GM12865 (cell line): ENCODE measurements at places on chromosomes 3 and 15.

DNA sequence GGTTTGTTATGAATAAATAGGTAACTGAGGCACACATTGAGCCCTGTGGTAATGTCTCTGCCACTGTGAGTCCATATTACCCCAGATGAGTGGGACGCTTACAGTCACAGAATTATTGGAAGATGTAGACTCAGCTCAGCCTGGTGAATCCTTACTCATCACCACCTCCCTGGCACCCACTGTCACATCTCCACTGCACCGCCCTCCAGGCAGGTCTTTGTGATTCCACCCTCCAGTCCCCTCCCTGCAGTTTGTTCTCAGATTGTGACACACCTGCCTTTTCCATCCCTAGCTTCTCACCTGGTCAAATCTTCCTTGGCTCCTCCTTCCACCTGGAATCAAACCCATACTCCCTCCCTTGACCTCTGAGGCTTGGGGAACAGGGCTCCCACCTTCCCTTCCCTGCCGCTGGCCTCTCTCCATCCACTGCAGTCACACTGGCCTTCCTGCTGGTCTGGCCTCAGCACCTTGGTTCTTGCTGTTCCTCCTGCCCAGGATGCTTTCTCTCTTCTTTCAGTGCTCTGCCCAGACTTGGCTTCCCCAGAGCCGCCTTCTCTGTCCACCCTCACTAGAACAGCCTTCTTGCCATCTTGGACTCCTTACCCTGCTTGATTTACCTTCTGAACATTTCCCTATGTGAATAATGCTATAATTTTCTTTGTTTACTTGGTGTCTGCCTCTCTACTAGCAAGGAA lies 9.4 kb downstream of the SLC6A20 start:
- DNase-seq = no peak

- no peak for DNase-seq
Observed at GRCh38 chr3:103787879-103788278, 1353.1 kb downstream of the ZPLD1 start.

DNA sequence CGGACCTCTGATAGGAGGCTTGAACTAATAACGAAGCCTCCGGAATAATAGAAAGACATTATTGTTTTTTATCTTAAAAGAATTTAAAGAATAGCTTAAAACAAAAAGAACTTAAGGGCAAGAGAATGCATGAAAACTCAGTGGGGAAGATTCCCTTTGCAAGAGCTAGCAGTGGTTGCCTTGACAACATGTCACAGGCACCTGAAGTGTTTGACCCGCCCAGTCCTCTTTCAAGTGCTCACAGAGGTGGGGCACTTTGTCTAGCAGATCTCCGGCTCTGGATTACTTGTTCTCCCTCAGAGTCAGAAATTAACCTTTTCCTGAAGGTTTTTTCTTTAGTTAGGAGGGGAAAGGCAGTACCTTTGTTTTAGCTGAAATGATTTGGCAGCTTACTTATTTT lies 37.8 kb downstream of the LARS2 start:
- no peak for DNase-seq

DNA sequence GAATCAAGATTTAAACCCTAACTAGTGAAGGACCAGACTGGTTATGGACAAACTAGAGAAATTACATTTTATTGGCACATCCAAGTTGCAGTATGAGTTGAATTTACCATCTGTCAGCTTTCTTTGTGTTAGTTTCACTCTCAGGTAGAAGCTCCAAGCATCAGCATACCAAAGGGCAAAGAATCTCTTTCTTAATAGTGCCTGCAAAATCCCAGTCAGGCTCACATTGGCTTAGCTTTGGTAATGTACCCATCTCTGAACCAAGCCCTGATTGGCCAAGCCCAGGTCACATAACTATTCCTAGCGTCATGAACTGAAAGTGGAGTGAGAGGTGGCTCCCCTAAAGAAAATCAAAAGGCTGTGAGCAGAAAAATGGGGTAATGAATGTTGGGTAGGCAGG lies 66.9 kb downstream of the CCNL1 start:
- DNase-seq = peak; percentile 60

GRCh38 chr3:52134761-52135160 lies 19.5 kb downstream of the POC1A start:
- DNase-seq = no peak

- no peak for DNase-seq
Observed at GRCh38 chr3:169146866-169147237, 516.7 kb downstream of the MECOM start.

GRCh38 chr15:69757186-69757585 lies 304.6 kb downstream of the RPLP1 start:
- no peak for DNase-seq

GRCh38 chr15:100693451-100693850 lies 91.1 kb downstream of the ASB7 start:
- no peak for DNase-seq

- no peak for DNase-seq
Observed at GRCh38 chr3:9730657-9731205, 804 bp upstream of the BRPF1 start.

- no peak for DNase-seq
Observed at GRCh38 chr3:4997946-4998345, 18.7 kb downstream of the BHLHE40 start.

- no peak for DNase-seq
Observed at GRCh38 chr15:37100966-37101215, 542 bp upstream of the MEIS2 start.

- DNase-seq = no peak
Observed at GRCh38 chr3:129812589-129812988, 80.9 kb downstream of the TMCC1 start.

DNA sequence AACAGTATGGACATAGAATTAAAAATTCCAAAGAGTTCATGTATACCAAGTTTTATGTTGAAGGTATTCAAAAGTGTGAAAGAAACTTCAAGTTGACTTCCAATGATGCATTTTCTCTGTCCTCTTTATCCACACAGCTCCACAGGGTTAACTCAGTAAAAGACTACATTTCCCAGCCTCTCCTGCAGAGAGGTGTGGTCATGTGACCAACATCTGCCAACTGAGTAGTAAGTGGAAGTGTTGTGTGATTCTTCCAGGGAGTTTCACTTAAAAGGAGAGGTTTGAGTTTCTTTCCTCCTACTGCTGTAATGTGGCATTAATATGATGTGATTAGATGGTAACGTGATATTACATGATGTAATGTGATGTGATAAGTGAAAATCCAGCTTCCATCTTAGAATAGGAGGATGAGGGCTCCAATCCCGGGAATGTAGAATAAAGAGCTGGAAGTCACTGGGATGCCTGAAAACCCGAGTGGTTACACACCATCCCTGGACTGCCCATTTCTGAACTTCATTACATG lies 280.6 kb downstream of the ARRDC4 start:
- no peak for DNase-seq

DNA sequence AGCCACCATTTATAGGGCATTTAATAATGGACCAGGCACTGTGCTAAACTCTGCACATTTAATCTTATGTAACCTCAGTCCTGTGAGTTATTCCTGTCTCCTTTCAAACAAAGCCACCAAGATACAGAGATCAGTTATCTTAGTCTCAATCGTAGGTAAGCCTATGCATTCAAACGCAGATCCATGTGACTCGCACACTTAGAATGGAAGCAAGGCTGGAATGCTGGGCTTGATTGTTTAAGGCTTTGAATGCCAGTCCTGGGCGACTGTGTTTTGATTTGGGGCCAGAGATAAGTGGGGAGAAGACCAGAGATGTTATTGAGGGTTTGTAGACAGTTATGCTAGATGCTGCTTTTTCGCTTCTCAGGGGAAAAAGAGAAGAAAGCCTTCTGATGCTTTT lies 22.2 kb downstream of the MED12L start:
- no peak for DNase-seq

- no peak for DNase-seq
Observed at GRCh38 chr3:159859836-159860235, 128.8 kb upstream of the IL12A start.

GRCh38 chr3:40690749-40691451 lies 166.1 kb downstream of the ZNF621 start:
- DNase-seq = no peak

GRCh38 chr3:9347081-9347480 lies 15.8 kb upstream of the THUMPD3 start:
- DNase-seq = no peak

DNA sequence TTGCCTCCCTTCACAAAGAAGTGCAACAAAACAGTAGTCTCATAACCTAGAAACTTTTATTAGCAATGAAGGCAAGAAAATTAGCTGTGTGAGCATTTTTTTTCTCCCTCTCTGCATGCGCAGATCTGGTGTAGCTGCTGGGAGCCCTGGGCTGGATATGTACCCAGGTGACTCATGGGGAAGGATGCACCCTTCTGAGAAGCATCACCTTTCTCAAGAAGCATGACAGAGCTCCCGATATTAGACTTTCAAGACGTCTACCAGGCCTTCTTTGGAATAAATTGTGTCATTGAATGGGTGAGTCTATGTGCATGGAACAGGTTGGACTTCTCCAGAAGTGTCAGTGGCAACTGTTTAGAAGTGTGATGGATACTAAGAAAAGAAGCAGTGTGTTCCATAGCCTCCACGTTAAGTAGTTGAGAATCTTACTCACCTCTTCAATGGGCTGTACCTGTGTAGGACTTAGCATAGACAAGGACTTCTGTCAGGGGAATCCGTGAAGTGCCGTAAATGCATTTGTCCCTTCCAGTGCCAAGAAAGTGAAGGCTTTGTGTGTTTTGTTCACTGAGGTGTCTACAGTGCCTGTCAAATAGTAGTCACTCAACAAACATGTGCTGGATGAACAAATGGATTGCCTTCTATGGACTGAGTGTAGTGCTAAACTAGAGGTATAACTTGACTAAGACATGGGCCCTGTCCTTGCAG lies 47.7 kb upstream of the RASGRP1 start:
- DNase-seq = no peak

- no peak for DNase-seq
Observed at GRCh38 chr3:11566916-11567315, 76.8 kb downstream of the VGLL4 start.

DNA sequence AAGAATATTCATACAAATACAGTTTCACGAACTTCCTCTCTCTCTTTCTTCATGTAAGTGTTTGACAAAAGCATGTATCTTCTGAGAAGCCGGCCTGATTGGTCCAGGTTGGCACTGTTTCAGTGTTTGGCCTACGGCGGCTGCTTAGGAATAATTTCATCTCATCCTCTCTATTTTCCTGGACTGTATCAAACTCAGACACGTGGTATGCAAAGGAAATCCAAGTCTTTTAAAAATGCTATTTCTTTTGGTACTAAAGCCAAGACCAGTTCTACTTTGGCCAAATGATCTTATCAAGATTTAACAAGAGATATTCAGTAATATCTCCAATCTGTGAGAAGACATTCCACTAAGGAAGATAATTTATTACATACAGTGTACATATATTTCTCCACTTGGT lies 152.8 kb downstream of the TIGIT start:
- no peak for DNase-seq

DNA sequence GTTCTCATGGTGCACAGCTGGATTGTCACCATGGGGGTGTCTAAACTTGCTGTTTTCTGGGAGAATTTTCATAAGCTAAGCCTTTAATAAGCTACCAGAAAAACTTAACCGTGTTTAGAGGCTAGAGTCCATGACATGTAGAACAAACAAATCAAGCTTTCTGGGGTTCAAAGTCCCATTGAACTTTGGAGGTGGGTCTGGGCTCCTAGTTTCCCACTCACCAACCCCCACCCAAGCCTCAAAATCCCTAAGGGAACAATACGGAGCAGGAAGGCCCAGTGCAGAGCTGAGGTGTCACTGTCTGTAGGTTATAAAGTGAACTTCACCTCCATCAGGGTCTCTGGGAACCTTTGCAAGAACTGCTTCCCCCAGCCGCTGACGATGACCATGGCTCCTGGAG lies 25.5 kb downstream of the RTP1 start:
- DNase-seq = no peak

GRCh38 chr15:67902579-67903009 lies 62.7 kb upstream of the RNU6-1 start:
- DNase-seq = peak; percentile 91

- DNase-seq = no peak
Observed at GRCh38 chr3:42988097-42988496, 9.0 kb downstream of the GASK1A start.

GRCh38 chr3:63344661-63345060 lies 66.6 kb downstream of the SYNPR start:
- no peak for DNase-seq

DNA sequence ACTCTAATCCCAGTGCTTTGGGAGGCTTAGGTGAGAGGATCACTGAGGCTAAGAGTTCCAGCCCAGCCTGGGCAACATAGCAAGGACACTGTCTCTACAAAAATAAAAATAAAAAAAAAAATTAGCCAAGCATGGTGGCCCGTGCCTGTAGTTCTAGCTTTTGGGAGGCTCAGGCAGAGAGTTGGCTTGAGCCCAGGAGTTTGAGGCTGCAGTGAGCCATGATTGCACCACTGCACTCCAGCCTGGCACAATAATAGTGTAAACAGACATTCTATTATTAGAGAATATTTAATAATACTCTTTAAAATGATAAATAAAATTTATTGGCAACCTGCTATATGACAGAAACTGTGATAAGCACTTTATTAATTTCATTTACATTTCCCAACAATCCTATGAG lies 908.9 kb downstream of the TUSC7 start:
- no peak for DNase-seq

DNA sequence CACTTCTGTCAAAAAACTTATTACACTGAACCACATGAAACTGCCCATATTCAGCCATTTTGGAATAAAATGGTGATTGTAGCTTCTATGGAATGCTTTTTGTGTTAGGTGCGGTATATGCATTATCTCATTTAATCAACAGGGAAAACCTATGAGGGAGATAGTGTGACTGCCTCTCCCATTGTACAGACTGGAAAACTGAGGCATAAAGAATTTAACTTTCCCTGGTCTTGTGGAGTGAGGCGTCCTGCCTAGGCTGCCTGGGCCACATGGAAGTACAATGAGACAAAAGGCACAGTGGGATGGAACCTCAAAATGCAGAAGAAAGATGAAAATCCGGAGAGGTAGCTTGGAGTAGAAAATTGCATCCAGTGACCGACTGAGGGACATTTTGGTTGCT lies 80.2 kb downstream of the RPLP1 start:
- no peak for DNase-seq

DNA sequence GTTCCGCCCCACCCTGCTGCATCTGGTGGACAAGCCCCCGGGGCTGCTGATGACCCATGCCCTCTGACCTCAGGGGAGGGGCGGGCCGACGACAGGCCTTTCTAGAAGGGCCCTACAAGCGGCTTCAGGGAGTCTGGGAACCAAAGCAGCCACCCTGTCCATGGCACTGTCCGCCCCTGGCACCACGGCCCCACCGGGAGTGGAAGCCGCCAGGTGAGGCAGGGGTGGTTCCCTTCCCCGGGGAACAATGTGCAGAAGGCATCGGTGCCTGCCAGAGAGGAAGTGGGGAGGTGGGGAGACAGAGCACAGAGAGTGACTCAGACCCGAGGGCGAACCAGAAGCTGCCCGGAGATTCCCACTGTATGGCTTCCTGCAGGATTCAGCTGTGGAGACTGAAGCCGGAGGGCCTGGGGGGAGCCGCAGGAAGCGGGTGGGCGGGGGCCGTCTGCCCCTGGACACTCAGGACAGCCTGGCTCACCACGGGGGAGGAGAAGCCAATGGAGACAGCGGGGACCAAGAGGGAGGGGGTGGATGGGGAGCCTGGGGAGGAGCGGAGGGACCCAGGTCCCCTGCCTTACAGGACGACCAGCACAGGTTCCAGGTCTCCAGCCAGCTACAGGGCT lies 134.0 kb downstream of the TPRA1 start:
- DNase-seq = no peak
